ENCODE measurements at places on chromosomes 13 and 19.

DNA sequence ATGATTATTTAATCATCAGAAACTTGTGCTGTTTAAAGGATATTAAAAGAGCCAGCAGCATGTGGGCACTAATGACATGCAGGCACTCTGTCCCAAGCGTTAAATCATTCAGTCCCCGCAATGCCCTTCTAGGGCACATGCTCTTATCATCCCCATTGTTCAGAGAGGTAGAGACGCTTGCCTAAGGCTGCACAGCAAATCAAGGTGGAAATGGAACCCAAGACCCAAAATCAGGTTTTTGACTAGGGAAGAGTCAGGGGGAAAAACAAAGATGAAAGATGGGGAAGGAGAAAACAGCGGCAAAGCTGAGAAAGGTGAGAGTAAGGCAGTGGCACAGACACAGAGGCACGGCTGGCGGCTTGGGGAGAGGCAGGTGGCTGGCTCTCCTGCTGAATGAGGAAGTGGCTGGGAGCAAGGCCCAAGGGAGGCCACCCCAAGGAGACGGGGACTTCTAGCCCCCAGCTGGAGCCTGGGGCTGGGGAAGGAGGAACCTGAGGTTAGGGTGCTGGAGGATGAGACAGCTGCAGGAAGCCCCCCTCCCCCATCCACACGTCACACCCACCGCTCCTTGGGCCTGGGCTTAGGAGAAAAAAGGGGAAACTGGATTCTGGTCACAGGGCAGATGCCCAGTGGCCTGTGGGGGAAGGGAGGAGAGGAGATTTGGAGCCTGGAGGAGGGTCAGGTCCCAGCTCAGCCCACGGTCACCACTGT is 1.0 kb upstream of the TYROBP start:
- no peak overlapping the region for H3K27ac ChIP-seq
- H3K27me3 ChIP-seq: peaks cover 2% of the 10 kb centered on the region
- H3K4me3 ChIP-seq: no peak overlapping the region
- no peaks in the 10 kb centered on the region for H3K36me3 ChIP-seq
- H3K4me1 ChIP-seq: no peaks in the 10 kb centered on the region

DNA sequence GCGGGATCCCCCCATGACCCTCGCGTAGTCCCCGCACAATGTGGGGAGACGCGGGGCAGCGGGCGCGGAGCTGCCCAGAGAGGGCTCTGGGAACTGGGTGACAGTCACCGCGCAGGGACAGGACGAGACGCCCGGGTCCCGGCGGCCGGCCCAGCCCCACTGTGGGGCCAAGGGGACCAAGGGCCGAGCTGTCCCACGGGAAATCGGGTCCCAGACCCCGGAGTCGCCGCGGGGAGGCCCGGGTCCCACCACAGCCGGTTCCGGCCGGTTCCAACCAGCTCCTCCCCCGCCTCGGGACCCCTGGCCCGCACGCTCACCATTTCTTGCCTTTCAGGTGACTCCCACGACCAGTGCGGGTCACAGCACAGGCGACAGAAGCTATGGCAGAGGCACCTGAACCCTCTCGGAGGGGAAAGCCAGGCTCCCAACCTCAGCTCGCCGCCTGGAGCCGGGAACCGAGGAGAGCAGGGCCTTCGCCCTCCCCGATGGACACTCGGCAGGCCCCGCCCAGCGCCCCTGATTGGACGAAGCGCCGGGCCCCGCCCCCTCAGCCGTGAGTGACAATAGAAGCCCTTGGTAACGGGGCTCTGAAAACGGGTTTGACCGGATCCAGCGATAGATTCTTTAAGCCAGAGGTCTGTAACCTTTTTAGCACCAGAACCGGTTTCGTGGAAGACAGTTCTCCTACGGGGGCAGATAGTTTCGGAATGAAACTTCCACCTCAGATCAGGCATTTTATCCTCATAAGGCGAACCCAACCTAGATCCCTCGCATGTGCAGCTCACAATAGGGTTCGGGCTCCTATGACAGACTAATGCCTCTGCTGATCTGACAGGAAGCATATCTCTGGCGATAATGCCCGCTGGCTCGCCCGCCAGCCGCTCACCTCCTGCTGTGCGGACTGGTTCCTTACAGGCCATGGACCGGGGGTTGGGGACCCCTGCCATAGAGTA is at the start of gene ZNF433:
TSS of gene ZNF433 (minus strand) at position 460 of the 953 bp plus-strand sequence. CDS start at position 320, 140 bp downstream.
- no peaks in the 10 kb centered on the region for H3K27me3 ChIP-seq
- H3K4me3 ChIP-seq: peak within 1 kb of the TSS; percentile 76
- H3K27ac ChIP-seq: no peak within 1 kb of the TSS

DNA sequence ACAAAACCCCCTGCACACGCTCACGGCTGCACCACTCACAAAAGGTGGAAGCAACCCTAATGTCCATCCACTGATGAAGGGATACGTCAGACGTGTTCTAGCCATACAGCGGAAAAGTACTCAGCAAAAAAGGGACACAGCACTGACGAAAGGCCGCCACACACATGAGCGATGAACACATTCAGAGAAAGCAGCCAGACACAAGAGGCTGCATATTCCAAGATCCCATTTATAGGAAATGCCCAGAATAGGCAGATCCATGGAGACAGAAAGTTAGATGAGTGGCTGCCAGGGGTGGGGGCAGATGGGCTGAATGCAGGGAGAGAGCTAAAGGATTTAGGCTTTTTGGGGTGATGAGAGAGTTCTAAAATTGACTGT is 3.7 kb downstream of the POLD1 start:
- H3K36me3 ChIP-seq: peaks cover 33% of the 10 kb centered on the region
- H3K4me3 ChIP-seq: no peak overlapping the region
- no peak overlapping the region for H3K27ac ChIP-seq
- H3K4me1 ChIP-seq: peaks cover 26% of the 10 kb centered on the region
- DNase-seq: no peak

GRCh38 chr19:49781394-49781793 is 14.6 kb downstream of the AP2A1 start:
- peaks cover 5% of the 10 kb centered on the region for H3K4me1 ChIP-seq
- no peak for DNase-seq
- H3K4me3 ChIP-seq: no peak overlapping the region
- H3K36me3 ChIP-seq: peaks cover 13% of the 10 kb centered on the region

DNA sequence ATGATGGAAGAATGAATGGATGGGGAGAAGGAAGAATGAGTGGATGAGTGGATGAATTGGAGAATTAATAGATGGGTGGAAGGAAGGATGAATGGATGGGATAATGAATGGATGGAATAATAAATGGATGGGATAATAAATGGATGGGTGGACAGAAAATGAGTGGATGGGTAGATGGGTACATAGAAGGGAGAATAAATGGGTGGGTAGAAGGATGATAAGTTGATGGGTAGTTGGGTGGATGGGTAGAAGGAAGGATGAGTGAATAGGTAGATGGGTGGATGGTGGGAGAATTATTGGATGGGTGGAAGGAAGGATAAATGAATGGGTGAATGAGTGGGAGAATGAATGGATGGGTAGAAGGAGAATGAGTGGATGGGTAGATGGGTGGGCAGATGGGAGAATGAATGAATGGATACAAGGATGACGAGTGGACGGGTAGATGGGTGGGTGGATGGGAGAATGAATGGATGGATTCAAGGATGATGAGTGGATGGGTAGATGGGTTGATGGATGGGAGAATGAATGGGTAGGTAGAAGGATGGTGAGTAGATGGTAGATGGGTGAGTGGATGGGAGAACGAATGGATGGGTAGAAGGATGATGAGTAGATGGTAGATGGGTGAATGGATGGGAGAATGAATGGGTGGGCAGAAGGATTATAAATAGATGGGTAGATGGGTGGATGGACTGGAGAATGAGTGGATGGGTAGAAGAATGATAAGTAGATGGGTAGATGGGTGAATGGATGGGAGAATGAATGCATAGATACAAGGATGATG is 15.9 kb downstream of the VSTM2B start:
- no peaks in the 10 kb centered on the region for H3K4me1 ChIP-seq
- DNase-seq: no peak
- no peaks in the 10 kb centered on the region for H3K36me3 ChIP-seq
- H3K27ac ChIP-seq: no peak overlapping the region
- peaks cover 16% of the 10 kb centered on the region for H3K27me3 ChIP-seq

DNA sequence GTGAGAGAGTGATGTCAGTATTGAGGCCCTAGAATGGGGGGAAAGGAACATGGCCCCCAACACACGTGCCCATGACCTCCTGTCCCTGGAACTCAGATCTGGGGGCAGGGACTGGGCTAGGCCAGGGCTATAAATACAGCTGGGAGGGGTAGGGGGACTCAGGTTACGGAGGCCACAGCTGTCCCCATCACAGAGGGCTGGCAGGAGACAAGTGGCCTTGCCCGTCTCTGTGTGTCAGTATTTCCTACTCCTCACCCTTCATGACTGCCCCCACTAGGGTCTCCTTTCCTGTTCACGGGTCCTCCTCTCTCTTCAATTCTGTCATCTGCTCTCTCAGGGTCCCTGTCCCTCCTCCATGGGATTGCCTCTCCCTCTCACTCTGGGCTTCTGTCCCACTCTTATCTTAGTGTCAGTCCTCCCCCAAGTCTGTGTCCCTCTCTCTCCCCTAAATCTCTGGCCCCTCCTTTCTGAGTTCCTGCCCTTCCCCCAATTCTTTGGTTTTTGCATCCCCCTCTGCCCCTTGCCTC is 687 bp upstream of the HRC start:
- peaks cover 24% of the 10 kb centered on the region for H3K4me1 ChIP-seq
- peaks cover 69% of the 10 kb centered on the region for H3K27me3 ChIP-seq
- no peak overlapping the region for H3K27ac ChIP-seq
- peaks cover 48% of the 10 kb centered on the region for H3K36me3 ChIP-seq
- no peak overlapping the region for H3K4me3 ChIP-seq

DNA sequence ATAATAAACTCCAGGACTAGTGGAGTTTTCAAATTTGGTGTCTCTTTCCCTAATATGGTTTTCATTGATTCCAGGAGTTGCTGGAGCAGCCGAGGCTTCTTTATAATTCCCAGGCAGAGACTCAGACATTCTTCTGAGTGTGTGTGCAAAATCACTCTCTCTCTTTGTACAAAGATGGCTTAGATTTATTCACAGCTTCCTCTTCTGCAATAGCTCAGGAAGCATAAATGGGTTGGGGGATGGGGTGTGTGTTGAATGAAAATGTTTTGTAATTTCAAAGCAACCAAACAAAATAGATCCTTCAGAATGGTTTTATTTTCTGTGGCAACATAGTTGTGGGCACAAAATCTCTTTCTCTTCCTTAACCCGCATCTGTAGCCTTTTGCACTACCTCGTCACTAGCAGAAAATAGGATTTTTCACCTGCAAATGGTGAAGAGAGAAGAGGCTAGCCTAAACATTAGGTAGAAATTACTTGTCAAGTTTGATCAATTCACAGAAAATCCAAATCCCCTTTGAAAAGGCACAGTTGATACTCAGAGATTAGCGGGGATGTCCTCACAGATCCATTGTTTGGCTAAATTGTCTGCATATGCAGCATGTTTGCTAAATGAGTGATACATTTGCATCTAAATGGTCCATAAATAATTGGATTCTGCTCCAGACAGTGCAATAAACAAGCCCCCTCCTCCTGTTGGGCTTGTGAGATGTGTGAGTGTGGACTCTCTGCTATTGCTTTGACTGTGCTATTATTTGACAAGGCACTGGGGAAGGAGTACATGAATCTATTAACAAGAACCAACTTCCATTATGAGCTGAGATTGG is 66.7 kb downstream of the CBY2 start:
- no peak for DNase-seq
- no peaks in the 10 kb centered on the region for H3K36me3 ChIP-seq
- no peaks in the 10 kb centered on the region for H3K4me1 ChIP-seq
- no peak overlapping the region for H3K27ac ChIP-seq

DNA sequence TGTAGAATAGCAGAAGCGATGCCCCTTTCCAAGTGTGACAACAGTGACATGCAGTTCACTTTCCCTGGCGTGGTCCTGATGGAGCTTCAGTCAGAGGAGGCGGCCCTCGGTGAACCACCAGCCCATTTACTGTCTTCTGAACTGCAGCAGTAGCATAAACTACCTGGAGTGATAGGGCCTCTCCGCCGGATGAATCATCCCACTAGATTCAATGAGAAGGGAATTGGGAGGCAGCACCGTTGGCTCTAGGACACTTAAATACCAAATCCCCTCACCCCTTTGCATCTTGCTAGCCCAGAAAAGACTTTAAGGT is 112.8 kb upstream of the GPR12 start:
- H3K27ac ChIP-seq: no peak overlapping the region
- no peak overlapping the region for H3K4me3 ChIP-seq
- DNase-seq: no peak
- no peaks in the 10 kb centered on the region for H3K36me3 ChIP-seq
- peaks cover 12% of the 10 kb centered on the region for H3K27me3 ChIP-seq

DNA sequence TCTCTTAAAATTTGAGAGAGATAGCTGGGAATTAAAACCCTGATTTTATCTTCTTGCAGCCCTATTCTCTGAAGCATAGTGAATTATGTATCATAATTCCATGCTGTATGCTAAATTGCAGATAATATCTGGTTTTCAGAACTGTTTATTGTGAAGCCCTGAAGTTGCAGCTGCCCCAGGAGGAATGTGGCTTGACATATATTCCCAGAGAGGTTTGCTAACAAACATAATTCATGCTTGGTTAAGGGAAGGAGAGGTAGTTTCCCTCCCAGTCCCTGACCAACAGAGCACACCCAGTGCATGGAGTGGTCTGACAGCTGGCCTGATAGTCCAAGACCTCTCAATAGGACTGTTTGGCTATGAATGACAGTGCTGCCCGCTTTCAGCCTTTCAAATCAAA is 500.6 kb upstream of the MIR17HG start:
- DNase-seq: no peak
- H3K4me1 ChIP-seq: peaks cover 13% of the 10 kb centered on the region

- H3K4me3 ChIP-seq: no peak overlapping the region
- DNase-seq: no peak
- H3K4me1 ChIP-seq: no peaks in the 10 kb centered on the region
- no peak overlapping the region for H3K27ac ChIP-seq
Observed at GRCh38 chr13:105097521-105097920, 1437.9 kb downstream of the EFNB2 start.

- DNase-seq: no peak
- H3K27ac ChIP-seq: no peak overlapping the region
- H3K36me3 ChIP-seq: no peaks in the 10 kb centered on the region
Observed at GRCh38 chr19:5579286-5579685, 11.5 kb upstream of the TINCR start.

- no peak overlapping the region for H3K4me3 ChIP-seq
- no peak for DNase-seq
- H3K36me3 ChIP-seq: no peaks in the 10 kb centered on the region
- H3K4me1 ChIP-seq: no peaks in the 10 kb centered on the region
Observed at GRCh38 chr13:31105856-31106255, 55.8 kb downstream of the HSPH1 start.

GRCh38 chr13:114032126-114032799 is 58.4 kb upstream of the C13orf46 start:
- DNase-seq: no peak
- no peak overlapping the region for H3K4me3 ChIP-seq
- H3K27me3 ChIP-seq: no peaks in the 10 kb centered on the region
- peaks cover 5% of the 10 kb centered on the region for H3K36me3 ChIP-seq
- no peak overlapping the region for H3K27ac ChIP-seq
- H3K4me1 ChIP-seq: no peaks in the 10 kb centered on the region
